ENCODE measurements at places on chromosomes 5 and 9.
A peak's percentile ranks its signal among the peaks of the same experiment; 100 is the strongest.

GRCh38 chr9:78865737-78866136, 568.8 kb downstream of the PSAT1 start:
- no peak for DNase-seq

DNA sequence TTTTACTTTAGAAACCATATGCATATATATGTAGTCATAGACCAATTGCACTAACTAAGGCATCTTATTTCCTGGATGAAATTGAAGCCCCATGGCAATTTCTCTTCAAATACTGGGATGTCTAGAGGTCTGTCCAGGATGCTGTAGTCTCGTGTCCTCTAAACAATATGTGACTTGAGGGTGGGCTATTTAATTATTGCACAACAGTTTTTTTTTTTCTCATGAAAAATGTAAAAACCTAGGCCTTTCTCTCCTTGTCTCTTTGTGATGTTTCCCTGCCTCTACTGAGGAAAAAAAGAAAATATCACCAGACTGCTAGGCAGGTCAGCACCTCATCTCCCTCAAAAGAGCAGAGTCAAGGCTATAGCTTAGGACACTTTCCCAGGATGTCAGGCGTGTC, 34.6 kb downstream of the ZCCHC9 start:
- no peak for DNase-seq

- DNase-seq = no peak
Observed at GRCh38 chr5:81242906-81243436, 9.8 kb downstream of the CKMT2 start.

GRCh38 chr5:1090538-1090937, 21.3 kb downstream of the SLC12A7 start:
- no peak for DNase-seq

DNA sequence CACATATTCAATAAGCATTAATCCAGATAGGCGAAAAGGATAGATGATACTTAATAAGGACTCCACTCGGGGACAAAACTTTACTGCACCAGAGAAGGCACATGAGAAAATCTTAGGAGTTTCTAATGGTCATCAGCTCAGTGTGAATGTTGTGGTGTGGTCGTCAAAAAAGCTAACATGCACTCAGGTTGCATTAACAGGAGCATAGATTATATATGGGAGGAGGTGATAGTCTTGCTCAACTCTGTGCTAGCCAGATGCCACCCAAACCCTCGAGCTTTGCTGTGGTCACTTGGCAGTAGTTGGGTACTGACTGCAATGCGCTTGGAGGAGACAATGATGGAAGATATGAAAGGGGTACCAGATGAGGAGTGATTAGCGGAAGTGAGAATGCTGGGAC, 8.6 kb upstream of the COL27A1 start:
- DNase-seq = no peak

- DNase-seq = no peak
Observed at GRCh38 chr9:107733523-107733894, 243.9 kb upstream of the KLF4 start.

- no peak for DNase-seq
Observed at GRCh38 chr9:132730054-132731033, 60.1 kb downstream of the GTF3C4 start.

GRCh38 chr5:42492974-42493373, 69.7 kb downstream of the GHR start:
- no peak for DNase-seq

- peak; percentile 72 for DNase-seq
Observed at GRCh38 chr5:76372323-76373054, 30.6 kb upstream of the IQGAP2 start.

DNA sequence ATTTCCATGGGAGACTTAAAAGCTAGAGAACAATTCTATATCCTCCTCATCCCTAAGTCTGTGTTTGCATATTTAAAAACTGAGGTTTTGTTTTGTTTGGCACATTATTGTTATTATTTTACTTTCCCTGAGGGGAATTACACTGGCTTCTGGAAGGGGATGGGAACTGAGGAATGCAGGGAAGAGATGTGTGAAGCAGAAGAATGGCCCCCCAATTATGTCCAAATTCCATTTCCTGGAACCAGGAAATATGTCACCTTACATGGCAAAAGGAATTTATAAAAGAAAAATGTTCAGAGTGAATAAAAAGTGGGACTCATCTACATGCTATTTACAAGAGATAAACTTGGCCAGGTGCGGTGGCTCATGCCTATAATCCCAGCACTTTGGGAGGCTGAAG, 129.8 kb downstream of the MARCHF11 start:
- no peak for DNase-seq

DNA sequence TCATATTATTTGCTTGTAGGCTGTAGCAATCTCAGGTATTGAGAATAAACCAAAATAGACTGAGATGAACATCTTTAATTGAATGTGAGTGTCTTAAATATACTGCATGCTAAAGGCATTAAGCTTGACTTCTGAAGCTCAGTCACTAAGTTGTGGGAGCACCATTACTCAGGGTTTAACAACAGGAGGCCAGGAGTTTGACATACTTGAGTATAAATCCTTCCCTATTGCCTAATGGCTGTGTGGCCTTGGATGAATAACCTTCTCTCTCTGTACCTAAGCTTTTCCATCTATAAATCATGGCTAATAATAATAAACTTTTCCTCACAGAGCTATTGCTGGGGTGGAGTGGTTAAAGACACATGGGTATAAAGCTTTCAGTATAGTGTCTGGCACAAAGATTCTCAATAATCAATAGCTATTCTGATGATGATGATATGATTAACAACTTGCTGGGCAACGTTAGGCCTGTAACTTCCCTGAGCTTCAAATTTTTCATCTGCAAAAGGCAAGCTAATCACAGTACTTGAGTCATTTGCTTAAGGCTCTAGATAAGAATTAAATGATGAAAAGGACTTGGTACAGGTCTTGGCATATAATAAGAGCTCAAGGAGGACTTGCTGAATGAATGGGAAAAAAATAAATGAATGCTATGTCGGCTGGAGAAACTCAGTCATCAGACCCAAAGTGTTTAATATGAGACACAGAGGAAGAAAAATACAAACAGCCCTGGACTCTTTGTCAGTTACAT, 174.0 kb upstream of the IL12B start:
- peak; percentile 36 for DNase-seq
